Activated CD8-positive, alpha-beta memory T cell treated with anti-CD3 and anti-CD28 coated beads for 48 hours (primary cell): ENCODE measurements at places on chromosomes 16 and 17.

GRCh38 chr17:29526322-29526721 is 40.5 kb downstream of the ABHD15 start:
- DNase-seq = no peak

DNA sequence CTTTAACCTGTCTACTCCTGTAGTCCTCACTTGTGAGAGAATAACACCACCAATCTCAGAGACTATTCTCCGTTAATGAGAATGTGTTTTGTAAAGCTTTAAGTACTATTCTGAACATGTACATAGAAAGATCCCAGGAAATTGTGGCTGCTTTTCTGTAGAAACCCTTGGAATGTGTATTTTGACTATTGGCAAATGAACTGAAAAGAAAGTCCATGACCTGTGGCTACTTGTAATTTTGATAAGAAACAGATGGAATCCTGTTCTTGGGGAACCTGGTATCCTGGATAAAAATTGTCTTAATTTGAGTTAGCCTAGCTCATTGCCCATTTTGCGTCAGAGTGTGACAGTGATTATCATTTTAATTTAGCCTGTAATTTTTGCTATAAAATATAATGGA is 9.1 kb downstream of the CTCF start:
- DNase-seq = no peak

DNA sequence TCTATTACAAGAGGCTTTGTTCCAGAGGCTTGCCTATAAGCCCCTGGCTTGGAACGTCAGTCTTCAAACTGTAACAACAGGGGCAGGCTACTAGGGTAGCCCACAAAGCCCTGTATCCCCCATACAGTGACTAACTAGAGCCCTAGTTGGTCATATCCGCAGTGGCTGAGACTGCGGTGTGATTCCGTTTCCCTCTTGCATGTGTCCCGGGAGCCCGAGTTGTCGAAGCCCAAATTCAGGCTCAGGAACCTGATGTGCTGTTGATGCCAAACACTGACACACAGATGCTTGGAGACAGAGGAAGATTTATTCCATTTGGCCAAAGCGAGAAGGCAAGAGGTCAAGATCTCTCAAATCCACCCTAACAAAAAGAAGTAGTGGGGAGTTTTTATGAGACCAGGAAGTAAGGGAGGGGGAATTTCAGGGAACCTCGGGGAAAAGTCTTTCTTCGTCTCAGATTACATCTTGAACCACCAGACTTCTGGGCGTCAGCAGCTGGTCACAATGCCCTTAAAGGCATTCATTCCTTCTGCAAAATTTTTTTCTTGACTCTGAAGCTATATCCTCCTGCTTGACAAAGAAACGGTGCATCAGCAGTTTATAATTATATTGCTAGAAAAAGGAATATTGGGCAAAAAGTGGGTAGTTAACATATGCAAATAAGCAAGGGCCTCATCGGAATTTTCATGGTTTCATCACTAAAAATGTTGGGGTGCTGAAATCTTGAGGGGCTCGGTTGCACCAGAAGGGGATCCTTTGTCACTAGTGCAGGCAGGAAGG is 879 bp downstream of the SLFN5 start:
- DNase-seq = no peak

DNA sequence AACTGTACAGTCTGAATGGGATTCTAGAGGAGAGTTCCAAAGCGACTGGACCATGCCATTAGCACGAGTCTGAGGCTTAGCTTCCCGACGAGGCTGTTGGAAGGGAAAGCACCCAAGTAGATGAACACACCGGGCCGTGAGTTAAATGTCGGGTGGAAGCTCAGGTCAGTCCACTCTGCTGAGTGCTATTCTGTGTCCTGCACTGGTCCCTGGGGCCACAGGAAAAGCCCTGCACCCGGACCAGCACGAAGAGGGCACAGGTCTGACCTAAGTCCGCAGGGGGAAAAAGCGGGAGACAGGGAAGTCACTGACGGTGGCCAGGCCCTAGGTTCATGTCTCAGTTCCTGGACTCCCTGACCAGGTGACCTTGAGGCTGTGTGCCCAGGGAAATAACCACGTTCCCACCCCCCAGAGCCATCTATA is 44.1 kb upstream of the RBFOX3 start:
- DNase-seq = no peak

GRCh38 chr16:1124795-1125194 is 28.1 kb upstream of the CACNA1H start:
- no peak for DNase-seq

DNA sequence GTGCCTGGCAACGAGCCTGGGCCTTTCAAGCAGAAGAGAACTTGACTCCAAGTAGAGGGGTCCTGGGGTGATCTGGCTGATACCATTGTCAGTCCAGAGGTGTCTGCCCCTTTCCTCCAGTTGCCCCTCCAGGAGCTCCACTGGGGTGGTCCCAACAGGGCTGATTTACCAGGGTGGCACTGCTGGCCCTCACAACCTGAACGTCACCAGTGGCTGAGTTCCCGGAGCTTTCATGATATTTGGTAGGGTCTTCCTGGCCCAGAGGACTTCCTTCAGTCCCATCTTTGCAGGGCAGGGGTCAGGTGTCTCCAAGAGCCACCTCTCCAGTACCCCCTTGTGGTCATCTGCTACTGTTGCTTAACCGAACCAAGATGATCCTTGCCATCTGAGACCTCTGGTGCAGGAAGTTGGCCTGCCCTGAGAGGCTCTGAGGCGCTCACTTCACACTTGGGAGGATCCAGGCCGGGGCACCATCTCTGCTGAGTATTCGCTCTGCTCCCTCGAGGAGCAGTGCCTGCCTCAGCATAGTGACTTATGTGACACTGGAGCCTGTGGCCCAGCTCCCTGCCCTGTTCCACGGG is 3.5 kb downstream of the LIMD2 start:
- no peak for DNase-seq

DNA sequence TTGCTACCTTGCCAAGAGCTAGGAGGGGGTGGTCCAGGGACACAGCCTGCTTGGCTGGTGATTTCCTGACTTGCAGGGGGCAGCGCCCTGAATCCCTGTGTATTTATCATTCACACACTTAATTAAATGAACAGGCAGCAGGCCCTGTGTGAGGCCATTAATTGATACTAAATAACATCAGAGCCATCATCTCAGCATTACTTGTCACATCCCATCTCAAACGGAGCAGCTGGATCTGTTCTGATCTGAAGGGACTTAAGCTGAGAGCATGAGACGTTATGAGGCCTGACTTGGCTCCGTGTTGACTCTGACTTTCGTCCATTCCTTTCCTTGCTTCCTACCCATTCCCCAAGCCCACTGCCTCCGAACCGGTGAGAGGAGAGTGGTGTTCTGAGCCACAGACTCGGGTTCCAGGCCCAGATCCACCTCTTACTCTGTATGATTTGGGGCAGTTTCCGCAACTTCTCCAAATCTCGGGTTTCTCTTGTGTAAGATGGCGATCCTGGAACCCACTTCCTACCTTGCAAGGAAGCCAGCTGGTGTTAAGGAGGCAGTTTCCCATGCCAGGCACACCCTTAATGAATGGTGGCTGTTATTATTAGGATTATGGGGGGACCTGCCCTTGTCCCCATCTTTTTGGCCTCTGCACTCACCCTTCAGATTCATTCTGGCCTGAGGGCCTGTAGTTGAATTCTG is 33.8 kb downstream of the CACNA1G start:
- no peak for DNase-seq

- DNase-seq = no peak
Measured at GRCh38 chr17:41098481-41098880, 539 bp upstream of the KRTAP4-8 start.

DNA sequence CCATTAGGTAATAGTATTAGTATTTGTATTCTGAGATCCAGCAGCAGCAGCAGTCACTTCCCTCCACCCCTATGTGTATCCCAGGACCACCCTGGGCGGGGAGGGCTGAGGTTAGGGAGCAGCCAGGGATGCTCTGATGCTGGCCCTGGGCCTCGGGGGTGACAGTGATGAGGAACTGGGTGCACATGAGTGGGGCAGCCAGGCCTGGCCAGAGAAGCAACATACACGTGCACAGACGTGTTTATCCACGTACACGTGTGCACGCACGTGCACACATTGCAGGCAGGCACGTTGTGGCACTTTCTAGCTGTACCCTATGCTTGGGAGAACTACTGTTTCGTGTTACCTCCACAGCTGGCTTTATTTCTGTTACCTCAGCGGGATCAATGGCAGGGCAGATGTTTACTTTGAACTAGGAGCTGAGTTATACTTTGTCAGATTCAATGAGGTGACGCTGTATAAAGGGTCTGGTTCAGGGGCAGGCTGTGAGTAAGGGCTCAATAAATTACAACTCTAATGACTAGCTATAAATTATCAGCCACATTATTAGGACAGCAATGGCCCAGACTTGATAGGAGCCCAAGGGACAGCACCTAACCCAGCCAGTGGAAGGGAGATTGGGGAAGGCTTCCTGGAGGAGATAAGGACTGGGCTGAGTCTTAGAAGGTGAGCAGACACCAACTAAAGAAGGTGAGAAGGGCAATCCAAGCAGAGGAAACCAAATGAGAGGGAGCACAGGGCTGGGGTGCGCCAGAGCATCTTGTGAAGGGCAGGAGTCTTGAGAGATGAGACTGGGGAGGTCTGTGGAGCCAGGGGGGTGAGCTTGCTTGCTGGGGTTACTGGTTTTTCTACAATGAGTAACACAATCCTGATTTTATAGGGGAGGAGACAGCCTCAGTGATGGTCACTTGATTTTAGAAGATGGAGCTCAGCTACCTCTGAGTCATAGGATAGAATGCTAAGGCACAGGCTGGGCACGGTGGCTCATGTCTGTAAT is 22.4 kb upstream of the CA4 start:
- no peak for DNase-seq

DNA sequence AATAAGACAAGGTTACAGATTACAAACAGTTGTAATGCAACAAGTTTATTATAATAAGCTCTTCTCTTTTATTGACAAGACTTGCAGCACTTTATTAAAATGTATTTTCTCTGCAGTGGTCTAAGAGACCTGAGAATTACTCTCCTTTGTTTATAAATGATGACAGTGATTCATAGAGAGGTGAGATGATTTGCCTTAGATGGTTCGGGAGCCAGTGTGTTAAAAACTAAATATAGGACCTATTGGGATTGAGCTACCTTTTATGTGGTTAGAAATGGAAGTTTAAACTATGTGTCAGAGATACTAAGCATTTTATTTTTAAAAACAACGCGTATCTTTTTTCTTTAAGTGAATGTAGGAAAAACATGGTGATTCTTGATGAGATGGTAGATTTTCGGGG is 2.9 kb upstream of the KRTAP3-3 start:
- DNase-seq = no peak

DNA sequence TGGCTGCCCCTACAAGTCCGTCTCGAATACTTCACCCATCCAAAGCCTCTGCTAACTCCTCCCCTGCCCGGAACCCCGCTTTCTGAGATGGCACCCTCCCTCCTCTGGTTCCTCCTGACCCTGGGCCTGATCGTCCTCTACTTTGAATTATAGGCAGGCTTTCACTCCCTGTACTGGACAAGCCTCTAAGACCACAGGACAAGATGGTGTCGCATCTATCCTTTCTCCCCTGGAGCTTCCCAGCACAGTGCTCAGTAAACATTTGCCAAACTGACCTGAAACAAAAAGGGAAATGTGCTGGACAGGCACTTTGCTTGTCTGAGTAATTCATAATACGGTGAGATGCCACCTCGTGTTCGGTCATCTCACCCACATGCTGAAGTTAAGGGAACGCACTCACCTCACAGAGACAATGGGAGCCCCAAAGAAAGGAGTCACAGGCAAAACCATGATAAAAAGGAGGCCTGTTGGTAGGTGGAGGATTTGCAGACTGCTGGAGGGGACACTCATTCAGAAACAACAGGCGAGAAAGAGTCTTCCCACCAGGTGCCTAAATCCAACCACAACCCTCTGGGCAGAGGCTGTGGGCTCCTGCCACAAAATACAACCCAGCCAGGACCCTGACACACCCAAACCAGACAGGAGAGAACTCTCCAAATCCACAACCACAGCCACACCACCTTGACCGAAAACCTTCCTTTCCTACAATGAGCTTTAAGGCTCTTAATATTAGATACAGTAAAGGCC is 28.2 kb downstream of the SNN start:
- DNase-seq = no peak

- DNase-seq = no peak
Measured at GRCh38 chr17:62719586-62719985, 88.5 kb downstream of the MARCHF10 start.

DNA sequence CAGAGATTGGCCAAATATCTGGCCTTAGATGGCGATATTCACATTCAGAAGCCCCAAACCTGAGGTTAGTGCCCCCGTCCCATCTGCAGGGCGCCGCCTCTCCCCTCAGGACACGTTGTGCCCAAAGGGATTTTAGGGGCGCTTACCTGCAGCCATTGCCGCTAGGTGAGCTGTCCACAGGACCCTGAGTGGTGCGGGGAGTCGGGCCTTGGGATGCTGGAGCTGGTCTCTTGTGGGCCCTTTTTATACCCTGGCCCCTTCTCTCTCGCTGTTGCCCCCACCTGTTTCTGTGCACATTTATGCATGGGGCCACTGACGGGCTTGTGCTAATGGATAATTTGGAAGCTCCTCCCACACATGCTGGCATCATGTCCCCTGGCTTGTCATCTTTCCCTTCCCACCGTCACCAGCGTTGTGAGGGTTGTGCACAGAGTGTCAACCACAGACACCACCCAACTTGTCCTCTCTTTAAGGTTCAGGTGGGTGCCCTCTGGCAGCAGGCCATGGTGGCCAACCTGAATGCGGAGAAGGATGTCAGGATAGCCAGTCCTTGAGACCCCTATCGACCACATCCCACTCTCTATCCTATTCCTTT is at the start of gene CSHL1:
TSS of gene CSHL1 (minus strand) at position 218 of the 595 bp plus-strand sequence. CDS start at position 156, 62 bp downstream.
- DNase-seq = no peak

GRCh38 chr17:57455063-57455914 is 199.0 kb downstream of the MSI2 start:
- no peak for DNase-seq

DNA sequence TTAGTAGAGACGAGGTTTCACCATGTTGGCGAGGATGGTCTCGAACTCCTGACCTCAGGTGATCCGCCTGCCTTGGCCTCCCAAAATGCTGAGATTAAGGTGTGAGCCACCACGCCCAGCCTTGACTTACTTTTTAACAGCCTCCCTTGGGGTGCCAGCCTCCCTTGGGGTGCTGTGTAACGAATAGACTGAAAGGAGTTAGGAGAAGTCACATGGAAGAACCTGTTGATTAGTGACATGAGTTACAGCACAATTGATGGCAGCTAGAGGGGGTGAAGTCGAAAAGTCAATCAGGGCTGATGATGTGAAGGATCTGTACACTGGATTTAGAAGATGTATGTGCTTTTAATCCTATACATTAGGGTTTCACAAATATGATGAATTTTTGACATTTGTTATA is 39.4 kb upstream of the CDR2 start:
- no peak for DNase-seq

- no peak for DNase-seq
Measured at GRCh38 chr16:71675380-71675779, 49.1 kb downstream of the PHLPP2 start.

DNA sequence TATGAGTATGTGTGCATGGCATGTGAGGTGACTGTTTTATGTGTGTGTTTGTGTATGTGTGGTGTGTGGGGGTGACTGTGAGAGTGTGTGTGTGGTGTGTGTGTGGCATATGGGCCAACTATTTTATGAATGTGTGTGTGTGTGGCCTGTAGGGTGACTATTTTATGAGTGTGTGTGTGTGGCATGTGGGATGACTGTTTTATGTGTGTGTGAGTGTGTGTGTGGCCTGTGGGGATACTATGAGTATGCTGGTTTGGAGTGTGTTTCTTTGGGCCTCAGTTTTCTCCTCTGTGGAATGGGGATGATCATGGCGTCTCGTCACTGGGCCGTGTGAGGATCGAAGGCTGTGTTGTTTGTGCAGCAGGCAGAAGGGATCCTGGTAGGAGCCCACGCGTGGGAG is 152.1 kb upstream of the PLCG2 start:
- DNase-seq = no peak

GRCh38 chr17:13741744-13742143 is 140.0 kb upstream of the HS3ST3A1 start:
- DNase-seq = no peak

- DNase-seq = no peak
Measured at GRCh38 chr16:86186313-86186712, 287.4 kb downstream of the IRF8 start.
